ENCODE measurements at places on chromosomes 4 and X.

GRCh38 chr4:169293343-169294176 is 22.8 kb upstream of the SH3RF1 start:
- no peak for DNase-seq

GRCh38 chr4:118270492-118270891 is 82.3 kb downstream of the PRSS12 start:
- no peak for DNase-seq

- no peak for DNase-seq
Observed at GRCh38 chr4:114257501-114257900, 278.1 kb upstream of the ARSJ start.

DNA sequence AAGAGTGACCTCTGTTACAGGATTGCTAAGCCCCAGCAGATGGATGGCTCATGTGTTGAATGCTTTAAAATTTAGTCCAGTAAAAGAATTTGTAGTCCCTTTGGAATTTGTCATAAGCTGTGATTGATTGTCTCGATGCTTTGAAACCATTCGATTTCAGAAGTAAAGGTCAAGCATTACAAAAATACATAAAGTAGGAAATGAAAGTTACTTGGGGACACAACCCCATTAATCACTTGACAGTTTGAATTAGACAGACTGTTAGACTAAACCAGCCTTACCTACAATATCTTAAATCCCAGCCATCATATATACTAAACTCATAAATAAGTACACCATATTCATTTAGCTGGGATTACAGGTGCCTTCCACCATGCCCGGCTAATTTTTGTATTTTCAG is 6.6 kb downstream of the REST start:
- DNase-seq: no peak

DNA sequence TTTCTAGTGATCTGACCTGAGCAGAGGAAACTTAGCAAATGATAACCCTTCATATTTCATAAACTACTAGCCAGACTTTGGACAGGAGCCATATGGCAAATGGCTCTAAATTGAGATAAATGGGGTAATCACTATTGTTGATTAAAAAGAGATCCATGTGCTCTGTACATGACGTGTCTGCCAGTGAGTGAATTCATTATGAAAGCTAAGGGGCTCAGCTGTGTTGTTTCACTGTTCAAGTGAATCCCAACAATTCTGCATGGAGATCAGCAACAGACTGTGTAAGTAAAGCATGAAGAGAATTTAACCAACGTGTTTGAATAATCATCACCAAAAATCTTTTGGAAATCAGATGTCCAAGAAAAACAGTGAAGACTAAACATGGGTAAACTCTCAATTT is 9.5 kb upstream of the QRFPR start:
- no peak for DNase-seq

DNA sequence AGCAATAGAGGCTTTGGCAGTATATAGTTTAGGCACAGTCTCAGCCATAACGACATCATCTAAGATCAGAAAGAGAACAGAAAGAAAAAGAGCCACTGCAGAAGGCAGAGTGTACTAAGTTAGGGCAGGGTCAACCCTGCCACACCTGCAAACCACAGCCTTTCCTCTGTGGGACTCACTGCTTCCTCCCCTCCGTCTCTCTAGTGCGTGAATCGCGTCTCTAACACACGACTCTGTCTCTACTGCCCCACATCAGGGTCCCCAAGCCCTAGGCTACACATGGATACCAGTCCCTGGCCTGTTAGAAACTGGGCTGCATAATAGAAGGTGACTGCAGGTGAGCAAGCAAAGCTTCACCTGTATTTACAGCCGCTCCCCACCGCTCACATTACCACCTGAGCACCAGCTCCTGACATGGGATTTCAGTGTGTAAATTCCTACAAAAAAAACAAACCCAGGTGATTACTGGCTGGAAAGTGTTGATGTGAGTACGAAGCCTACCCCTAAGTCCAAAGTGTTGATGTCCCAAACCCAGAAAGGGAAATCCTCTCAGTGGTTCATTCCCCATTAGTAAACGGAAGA is 128.9 kb downstream of the PRKX start:
- no peak for DNase-seq

- no peak for DNase-seq
Observed at GRCh38 chr4:167020410-167020809, 213.9 kb downstream of the SPOCK3 start.

DNA sequence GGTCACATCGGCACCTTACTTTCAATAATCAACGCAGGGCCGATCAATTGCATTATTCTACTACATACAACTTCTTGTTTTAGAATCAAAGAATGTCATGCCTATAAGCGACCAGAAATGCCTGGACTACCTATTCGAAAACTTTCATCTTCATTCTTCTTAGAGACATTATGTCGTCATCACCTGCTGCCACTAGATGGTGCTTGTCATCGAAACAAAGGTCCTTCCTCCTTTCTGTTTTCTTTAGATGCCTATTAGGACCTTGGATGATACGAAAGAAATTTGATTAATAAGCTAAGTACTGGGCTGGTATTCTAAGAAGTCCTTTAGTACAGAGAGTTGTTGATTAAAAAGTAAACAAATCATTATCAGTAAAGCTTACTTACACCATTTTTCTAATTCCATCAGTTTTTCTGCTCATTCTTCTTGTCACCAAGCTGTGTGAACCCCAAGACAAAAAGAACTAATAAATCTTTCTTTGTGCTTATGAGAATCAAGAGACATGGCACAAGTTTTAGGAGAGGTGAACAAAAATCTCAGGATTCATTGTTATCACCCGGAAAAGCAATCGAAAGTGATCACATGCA is 154.5 kb upstream of the SLC4A4 start:
- no peak for DNase-seq

GRCh38 chr4:46372878-46373277 is 17.1 kb downstream of the GABRA2 start:
- no peak for DNase-seq

Measured in activated CD4-positive, CD25-positive, alpha-beta regulatory T cell (primary cell).